ENCODE measurements at places on chromosomes 7 and 10.
A peak's percentile ranks its signal among the peaks of the same experiment; 100 is the strongest.

- DNase-seq = no peak
These were observed 82.0 kb downstream of the TES start for GRCh38 chr7:116292381-116292780.

DNA sequence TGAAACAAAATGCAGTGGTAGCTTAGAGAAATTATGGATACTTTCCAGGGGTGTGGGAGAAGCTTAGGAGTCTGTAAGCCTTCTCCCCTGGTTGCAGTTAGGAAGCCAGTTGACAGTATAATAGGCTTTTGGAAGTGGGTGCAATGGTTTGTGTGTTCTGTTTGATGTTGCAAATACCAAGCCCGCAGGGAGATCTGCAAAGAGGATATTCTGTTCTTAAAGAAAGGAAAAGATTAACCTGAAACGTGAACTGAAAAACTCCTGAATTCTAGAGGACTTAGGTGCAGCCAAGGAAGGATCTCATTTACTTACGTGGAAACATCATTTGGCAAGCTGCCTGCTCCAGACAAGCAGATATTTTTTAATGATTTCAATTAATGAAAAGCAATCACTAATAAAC is 496.6 kb downstream of the AUTS2 start:
- no peak for DNase-seq

DNA sequence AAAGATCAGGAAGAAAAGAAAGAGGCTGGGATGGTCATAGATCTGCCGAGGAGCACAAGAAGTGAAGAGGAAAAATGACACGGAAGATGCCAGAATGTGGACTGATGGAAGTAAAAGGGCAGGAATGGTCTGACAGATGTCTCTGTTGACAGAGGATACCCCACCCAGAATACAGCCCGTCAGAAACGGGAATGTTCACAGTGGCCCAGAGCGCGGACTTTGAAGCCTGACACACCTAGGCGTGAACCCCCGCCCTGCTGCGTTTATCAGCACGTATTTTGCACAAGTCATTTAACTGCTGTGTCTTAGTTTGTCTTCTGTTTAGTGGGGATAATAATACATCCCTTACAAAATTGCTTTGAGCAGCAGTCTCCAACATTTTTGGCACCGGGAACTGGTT is 27.1 kb downstream of the AKR1B1 start:
- DNase-seq = no peak

- DNase-seq = no peak
These were observed 28.7 kb downstream of the CHST15 start for GRCh38 chr10:124064676-124065075.

GRCh38 chr7:6161463-6162330 is 110.7 kb downstream of the CYTH3 start:
- no peak for DNase-seq

GRCh38 chr10:111756217-111757061 is 427.1 kb downstream of the GPAM start:
- no peak for DNase-seq

GRCh38 chr7:22390516-22390915 is 33.6 kb upstream of the RAPGEF5 start:
- no peak for DNase-seq

DNA sequence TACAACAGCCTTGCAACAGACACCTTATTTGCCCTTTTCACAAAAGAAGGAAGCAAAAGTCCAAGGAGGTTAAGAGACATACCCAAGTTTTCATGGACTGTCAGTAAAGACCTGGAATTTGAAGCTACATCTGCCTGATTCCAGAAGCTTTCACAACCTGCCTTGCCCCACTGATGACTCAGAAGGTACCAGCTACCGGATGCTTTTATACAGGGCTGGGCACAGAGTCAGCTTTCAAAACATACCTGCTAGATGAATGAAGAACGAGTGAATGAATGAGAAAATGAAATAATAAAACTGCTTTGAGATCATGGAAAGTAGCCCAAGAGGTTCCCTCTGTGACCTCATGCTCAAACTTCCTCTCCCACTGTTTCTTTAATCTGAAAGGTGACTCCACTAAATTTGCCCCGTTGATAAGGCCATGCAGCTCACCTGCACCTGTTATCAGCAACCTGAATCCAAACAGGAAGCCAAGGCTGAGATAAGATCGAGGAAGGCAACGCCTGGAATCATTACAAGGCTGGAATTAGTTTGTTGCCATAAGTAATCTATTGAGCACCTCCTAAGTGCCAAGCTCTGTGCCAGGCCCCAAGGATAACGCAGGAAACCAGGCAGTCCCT is 151.5 kb downstream of the WDR11 start:
- DNase-seq = no peak

GRCh38 chr7:136058546-136058945 is 81.4 kb upstream of the MTPN start:
- DNase-seq = no peak

DNA sequence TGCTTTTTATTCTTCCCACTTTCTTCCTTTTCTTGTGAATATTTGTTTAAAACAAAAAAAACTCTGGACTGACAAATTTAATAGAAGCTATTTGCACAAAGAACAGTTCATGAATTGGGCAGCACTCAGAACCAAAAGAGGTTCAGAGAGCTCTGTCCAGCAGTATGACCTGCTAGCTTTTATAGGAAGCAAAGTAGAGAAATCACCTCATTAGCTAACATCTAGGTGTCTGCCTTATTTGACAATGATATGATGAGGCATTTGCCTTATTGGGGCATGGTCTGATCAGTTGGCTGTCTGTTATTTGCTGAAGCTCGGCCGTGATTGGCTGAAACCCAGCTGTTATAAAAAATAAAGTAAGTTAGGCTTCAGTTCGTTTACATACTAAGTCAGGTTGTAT is 819 bp upstream of the TRIM4 start:
- DNase-seq = no peak

DNA sequence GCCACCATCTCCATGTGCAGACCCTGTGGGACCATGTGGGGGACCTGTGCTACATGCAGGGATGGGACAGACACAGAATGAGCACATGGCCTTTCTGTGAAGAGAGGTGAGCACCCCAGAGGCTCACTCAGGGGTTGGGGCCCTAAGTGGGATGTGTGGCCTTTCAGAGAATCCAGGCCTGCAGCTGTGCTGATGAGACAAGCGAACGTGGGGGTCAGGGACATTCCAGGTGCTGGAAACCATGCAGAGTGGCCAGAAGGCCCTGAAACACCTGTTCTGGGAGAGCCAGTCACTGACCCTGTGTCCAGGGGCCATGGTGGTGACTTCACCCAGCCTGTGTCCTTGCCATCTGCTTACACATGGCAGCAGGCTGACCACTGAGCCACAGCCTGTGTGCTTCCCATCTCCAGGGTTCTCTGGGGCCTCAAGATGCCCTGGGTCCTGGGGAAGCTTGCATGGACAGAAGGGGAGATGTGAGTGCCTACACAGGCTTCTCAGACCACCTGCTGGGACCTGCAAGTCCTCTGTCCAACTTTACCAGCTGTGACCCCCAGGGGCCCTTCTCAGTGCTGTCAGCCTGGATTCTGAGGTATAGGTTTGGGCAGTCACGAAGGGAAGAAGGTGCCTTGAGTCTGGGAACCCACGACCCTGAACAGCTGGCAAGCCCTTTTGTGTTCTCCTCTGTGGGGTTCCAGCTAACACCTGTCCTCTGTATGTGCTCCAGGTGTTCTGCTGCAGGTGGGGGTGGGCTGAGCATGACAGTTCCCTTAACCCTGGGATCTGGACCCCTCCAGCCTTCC is 17.6 kb downstream of the RAMP3 start:
- peak; percentile 20 for DNase-seq

DNA sequence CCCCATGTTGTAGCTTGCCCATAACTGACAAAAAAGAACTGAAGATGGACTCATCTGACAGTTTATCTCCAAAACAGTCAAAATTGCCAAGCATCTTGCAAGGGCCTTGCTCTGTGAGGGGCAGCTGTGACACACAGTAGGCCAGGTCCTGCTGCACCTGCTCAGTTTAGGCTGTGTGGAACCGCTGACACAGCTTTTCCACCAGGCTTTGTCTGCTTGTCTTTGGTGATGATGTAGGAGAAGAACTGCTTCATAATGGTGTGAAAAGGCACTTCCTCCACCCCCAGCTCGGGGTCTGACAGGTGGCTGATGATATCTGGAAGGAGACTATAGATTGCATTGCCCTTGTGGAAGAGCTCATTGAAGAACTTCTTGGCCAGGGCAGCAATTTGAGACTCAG is 92.6 kb downstream of the NPSR1 start:
- no peak for DNase-seq

Data from activated T-cell treated with anti-CD3 and anti-CD28 coated beads, Interleukin-2, amount 50 U/mL, for 24 hours (primary cell).